ENCODE measurements at places on chromosomes 12 and 14.

GRCh38 chr12:25695574-25695973 is 142.5 kb upstream of the LMNTD1 start:
- DNase-seq: no peak

GRCh38 chr12:69240631-69240995 is 1.2 kb downstream of the CPSF6 start:
- no peak for DNase-seq

DNA sequence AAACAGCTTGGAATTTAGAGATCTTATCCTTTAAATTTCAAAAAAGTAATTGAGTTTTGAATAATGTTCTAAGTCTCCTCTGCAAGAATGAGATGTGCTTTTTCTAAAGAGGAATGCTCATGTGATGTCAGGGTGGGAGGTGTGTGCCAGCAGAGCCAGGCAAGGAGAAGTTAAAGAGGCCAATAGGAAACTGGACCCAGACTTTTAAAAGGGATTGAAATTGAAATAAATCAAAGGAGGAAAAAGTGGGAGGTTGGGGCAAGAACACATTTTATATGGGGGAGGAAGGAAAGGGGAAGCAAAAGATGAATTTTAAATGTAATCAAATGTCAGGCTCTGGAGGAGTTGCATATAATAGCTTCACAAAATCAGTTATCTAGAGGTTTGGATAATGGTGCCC is 126.1 kb downstream of the FIGNL2 start:
- DNase-seq: no peak

DNA sequence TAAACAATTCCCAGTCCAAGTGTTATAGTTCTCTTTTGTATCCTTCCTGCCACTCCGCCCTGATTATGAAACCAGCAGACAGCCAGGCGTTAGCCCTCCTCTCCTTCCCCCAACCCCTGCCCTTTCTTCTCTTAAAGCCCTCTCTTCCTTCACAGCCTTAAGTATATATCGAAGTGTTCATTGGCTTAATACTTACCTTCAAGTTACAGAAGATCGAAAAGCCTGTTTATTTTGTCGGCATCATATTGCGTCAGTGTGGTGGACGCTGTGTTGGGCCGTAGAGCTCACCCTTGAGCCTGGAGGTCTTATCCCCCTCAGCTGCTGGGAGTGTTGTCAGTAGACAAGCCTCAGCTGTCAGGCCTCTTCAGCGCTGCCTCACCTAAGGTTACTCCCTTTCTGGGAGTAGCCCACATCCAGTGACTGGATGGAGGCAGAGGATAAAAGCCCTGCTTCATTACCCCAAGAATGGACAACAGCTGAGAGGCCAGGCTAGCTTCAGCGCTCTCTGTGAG is 36.2 kb downstream of the CMAS start:
- DNase-seq: no peak

- no peak for DNase-seq
These were observed 94.9 kb downstream of the DUSP16 start for GRCh38 chr12:12467688-12468261.

GRCh38 chr12:117977373-117977772 is 8.6 kb upstream of the KSR2 start:
- DNase-seq: no peak

- DNase-seq: no peak
These were observed 742.7 kb downstream of the VRK1 start for GRCh38 chr14:97539884-97540283.

GRCh38 chr14:73403181-73403752 is 55.1 kb downstream of the NUMB start:
- peak; percentile 9 for DNase-seq

GRCh38 chr12:98671459-98671858 is 26.4 kb downstream of the APAF1 start:
- no peak for DNase-seq

- DNase-seq: peak; percentile 99
These were observed 110.4 kb downstream of the ZFP36L1 start for GRCh38 chr14:68682166-68683103.

GRCh38 chr12:129696926-129697325 is 206.9 kb downstream of the TMEM132D start:
- DNase-seq: peak; percentile 51

DNA sequence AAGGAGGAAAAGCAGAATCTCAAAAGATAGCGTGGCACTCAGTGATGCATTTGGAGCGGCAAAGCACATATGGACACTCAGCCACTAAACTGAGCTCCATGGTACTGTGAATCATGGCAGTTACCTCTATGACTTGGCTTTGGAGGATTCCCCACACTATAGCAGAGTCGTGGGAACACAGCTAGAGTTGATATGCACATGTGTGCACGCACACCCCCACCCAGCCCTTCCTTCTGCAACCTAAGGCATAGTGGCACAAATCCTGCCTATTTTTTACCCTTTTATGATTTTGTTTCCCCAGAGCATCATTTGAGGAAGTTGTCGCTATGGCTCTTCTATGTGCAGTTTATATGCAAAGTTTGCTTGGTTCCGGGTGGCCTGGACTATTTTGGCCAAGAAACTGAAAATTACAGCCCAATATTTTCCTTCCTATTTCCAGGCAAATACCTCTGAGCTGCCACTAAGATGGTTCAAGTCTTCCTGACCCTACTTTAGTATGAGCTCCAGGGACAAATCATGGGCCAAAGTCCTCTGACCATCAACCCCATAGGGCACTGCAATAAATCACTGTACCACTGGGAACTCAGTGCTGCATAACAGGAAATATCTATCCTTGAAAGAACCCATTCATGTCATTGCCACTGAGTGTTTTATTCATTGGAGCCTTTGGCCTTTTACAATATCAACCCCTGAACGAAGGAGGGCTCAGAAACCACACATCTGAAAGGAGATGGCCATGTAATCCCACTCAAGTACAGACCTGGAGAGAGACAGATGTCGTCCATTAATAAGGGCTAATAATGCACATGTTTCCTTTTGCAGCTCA is 177.5 kb downstream of the EGLN3 start:
- DNase-seq: no peak

DNA sequence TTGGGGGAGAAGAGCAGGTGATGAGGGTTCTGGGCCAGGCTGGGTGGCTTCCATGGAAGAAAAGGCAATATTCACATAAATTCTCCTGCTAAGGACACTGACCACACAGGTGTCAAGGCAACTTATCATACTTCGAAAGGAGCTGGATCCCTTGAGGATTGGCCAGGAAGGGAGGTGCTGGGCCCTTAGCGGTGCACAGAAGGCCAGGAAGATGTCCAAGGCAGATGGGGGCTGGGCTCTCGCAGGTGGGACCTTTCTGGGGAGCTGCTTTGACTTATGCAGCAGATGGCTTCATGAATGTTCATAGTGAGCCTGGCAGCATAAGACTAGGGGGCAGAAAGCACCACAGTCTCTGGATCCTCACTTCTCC is 3.9 kb downstream of the CD63 start:
- DNase-seq: no peak

GRCh38 chr12:47811581-47812484 is 7.9 kb downstream of the HDAC7 start:
- peak; percentile 82 for DNase-seq

- peak; percentile 98 for DNase-seq
These were observed 20.2 kb upstream of the KRT8 start for GRCh38 chr12:52924764-52925716.

DNA sequence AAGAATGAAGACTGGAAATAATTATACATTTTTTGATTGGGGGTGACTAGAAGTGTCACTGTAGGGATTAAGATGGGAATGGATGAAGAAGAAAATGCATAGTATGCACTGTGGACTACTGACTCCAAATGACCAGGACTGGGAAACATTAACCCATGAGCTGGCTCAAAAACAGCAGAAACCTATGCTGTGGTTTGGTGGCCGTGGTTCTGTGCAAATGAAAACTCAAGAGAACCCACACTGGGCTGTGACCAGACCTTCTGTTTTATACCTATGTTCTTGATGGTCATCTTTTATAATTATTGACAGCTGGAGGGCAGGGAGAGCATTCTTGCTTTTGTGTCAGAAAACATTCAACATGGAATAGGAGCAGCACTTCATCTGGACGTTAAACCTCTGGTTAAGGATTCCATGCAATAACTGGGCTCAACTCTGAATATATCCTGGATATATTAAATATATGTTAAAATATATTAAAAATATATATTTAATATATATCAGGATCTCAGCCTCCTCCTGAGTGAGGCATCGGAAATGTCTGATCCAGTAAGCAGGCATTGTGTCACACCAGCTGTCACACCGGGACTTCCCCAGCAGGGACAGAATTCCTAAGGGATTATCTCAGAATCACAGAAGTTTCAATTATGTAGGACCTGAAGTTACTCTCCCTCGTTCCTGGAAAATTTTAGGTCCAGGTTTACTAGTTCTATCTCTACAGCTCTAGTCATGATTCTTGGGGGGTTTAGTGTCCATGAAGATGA is 48.5 kb downstream of the BBS10 start:
- DNase-seq: peak; percentile 12

DNA sequence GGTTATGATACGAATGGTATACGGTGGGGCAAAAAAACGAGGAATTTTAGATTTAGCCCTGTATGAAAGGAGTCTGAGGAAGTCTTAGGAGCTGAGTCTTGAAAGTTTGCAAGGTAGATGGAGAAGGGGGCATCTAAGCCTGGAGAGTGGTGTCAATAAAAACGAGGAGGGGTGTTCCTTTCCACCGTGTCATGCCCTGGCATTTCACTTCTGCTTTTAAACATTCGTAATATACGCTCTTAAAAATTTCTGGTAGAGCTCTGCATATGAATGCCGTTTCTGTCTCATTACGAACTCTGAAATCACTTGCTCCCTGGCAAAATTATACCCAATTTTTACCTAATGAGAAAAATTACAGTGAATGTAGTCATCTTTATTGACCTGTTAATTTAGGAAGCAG is 170.2 kb downstream of the ERC1 start:
- DNase-seq: no peak

- DNase-seq: peak; percentile 51
These were observed 61.3 kb downstream of the ARF6 start for GRCh38 chr14:49954171-49954631.

- DNase-seq: no peak
These were observed 22.8 kb downstream of the GNG2 start for GRCh38 chr14:51883232-51883631.

DNA sequence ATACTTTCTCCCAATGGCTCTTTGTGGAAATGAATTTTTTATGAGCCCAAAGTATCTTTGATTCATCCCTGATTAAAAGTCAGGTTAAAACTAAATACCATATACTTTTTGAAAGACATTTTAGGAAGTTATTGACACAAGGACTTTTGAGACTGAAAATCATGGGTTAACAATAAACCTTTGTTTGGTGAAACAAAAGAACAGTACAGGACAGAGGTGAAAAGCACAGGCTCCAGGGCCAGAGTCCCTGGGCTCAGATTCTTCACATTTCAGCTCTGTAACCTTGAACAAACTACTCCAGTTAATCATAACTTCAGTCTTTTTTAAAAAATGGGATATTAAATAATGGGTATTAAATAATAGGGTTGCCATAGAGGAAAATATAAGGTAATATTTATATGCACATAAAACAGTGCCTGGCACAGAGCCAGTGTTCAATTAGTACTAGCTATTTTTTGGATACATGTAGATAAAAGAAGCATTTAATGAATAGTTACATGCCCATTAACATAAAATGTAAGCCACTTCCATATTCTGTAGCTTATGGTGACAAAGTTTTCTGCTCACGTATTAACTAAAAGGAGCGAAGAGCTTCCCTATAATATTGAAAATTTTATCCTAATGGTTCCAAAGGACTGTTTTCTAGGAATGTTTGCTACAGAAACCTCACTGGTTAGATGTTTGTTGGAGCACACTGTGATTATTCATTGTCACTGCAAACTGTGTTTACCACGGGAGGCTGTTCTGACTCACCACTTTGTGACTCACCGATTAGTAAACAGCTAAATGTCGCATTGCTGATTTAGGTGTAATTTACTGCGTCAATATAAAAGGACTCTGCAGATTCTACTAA is 255.4 kb downstream of the DAD1 start:
- DNase-seq: peak; percentile 25

- DNase-seq: no peak
These were observed 392.3 kb downstream of the MED13L start for GRCh38 chr12:115885040-115885690.

DNA sequence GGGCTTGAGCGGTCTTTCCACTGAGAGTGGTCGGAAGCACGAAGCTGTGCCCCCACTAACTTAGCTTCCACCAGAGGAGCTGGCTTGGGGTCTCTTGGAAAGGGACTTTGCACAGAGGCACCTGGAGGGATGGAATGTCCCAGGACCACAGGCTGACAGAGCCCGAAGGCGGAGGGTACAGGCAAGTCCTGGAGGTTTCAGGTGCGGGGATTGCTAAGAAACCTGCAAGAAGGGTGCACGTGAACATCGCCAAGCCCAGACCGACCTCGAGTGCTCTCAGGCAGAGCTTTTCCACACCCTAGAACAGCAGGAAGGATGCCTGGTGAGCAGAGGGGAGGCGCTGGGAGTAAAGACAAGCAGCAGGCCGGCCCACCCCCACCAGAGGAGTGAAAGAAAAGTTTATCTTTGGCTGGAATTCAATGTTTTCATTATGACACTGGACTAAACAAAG is 61.6 kb downstream of the SERPINA3 start:
- no peak for DNase-seq

DNA sequence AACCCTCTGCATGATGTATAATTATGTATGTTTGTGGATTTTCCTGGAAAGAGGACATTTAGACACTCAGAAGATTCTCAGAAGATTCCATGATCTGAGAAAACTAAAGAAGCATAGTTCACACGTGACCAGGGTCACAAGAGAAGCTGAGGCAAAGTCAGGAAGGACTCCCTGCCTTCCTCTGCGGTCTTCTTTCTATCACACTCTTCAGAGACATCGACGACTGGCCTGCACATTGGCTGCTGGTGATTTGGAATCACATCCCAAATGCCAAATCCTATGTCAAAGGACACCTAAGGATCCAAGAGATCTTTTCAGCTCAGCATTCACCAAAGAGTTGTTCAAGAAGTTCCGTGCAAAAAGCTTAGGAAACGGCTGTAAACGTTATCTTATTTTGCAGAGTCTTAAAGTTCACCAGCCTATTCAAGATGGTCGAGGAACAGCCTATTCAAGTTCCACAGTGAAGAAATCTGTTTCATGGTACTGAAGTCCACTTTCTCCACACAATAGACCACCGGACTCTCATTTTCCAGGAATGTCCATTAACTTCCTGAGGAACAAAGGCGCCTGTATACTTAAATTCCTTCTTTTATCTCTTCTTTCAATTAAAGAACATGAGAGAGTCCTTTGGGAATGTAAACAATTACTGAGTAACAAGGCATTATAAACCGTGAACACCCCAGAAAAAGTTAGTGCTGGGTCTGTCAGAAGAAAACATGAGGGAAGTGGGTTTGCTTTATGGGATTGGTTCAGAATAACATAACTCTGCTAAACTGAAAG is 42.1 kb downstream of the IGF1 start:
- no peak for DNase-seq

GRCh38 chr14:29028973-29029582 is 262.5 kb downstream of the FOXG1 start:
- peak; percentile 8 for DNase-seq

Data from fibroblast of skin of right quadriceps (primary cell).